ENCODE measurements at places on chromosomes 11 and 22.

DNA sequence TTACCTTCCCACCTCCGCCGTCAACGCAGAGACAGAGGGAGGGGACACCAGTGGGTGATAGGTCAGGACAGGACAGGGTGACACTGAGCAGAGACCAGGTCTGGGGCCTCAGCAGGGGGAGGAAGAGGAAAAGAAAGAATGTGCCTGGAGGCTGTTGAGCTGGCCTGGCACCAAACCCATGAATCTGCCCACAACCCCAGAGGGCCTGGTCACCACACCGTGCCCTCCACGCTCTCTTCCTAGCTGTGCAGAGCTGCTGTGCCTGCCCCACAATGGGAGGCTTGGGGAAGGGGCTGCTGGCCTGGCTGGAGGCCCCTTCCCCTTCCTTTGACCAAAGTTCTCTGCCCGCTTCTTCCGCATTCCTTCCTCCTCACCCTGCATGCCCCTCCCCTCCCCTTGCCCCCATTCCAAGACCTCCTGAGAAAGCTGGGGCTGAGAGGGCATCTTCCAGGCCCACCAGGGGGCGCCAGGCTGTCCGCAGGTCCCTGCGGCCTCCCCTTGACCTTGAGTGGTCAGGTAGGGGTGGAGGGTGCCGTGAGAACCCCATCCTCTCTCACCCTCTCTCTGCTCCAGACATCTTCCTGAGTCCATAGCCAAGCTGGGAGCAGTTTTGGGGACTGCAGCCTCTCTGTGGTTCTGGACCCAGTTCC is 11.0 kb upstream of the CACNA1I start:
- no peak for DNase-seq

DNA sequence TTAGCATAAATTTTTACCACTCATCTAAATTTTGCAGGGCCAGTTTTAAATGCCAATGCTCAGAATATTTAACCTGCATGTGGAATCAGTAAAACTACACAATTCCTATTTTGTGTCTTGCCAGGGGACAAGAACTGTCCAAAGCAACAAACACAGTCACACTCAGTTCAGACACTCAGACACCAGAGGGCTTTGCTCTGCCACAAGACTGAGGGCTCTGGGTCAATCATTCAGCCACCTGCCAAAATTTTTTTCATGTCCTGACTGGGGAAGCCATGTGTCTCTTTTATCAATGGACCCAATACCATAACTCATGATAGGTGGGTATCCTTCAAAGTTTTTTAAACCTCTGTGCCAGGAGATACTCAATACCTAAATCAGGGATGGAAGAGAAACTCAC is 304.0 kb upstream of the ANO3 start:
- DNase-seq = no peak

DNA sequence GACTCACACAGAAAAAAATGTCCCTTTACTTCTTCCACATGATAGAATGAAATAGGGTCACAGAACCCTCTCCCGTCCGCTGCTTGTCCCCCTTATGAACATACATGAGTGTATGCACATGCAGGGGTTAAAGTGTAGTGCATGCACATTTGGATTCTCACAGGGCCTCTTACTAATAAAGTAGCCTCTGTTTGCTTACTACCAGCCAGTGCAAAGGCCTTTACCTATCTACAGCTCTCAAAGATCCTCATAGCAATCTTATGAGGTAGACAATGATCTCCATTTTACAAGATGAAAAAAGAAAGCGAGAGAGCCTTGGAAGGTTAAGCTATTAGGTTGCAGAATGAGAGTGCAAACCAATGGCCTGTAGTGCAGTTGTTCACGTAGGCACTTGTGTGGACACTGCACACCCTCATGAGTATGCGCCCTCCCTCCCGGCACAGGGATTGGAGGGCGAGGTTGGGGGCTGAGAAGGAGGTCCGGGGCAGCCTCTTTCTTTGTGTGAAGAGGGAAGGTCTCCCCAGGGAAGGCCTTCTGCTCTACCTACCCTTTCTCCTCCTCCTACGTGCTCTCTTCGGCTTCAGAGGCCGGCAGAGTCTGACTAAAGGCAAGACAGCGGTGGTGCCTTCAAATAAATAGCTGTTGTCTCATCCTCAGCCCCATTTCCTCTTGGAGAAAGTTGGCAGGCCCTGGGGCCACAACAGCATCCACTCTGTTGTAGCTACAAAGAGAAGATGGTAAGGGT is 91.3 kb downstream of the CEP164 start:
- no peak for DNase-seq

DNA sequence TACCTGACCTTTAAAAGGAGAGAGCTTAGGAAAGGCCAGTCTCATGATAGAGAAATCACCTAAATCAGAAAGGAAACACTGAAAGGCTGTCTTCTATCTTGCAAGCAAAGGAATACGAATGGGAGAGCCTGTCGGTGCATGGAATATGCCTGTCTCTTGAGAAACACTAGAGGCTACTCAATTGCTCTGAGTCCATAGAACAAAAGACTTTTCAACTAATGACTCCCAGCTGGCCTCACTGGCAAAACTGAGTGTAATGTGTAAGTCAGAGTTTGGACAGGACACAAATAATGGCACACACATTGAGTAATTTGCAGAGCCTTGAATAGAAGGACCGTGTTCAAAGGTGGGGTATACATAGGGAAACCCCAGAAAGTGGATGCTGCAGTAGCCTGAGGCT is 171.0 kb upstream of the ARHGAP20 start:
- no peak for DNase-seq

DNA sequence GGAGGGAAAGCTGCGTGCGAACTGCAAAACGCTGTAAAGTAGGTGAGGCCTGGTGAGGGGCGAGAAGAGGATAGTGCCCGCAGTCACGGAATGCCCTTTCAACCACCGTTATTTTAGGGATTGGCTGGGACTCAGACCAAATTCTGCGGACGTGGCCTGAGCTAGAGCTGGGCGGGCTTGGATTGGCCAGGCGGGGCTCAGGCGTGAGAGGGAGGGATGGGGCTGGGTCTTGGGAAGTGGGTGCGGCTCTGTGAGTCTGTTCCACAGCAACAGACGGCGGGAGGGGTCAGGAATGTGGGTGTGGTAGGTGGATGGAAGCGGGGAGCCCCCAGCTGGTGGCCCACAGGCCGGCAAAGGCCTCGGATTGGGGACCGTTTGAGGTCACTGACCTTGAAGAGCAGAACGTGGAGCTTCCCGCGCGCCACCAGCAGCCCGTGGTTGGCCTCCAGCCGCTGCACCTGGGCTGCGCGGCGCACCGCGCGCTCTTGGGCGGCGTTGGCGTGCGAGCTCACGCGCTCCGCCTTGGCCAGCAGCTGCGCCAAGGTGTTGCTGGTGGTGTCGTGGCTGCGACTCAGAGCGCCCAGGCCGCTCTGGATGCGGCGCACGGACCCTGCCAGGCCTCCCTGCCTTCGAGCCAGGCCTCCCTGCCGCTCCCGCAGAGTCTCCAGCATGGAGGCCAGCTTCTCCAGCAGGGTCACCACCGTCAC is 444 bp downstream of the CAVIN3 start:
- no peak for DNase-seq

DNA sequence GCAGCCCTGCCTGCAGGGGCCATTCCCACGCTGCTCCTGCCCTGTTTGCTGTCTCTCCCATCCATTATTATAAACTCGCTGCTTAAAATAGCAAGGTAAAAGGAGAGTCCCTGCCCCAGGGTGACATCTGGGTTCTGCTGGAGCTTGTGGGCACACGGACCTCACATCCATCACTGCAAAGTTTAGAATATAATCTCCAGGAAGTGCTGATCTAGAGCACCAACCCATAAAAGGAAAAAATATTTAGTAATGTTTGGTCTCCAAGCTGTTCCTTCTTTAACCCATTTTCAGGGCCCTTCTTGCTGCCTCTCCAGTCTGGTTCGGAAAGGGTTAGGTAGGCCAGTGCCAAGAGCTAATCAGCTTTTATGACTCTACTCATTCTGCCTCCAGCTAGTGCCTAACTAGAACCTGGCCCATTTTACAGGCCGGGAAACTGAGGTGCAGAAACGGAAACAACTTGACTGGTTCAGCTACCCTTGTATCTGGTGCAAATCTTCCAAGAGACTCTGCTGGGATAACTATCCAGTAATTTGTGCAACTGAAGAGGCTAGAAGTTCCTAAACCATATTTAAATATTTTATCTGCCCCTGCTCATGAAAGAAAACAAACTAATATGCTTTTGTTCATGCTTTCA is 37.5 kb downstream of the IRAG1 start:
- no peak for DNase-seq

- no peak for DNase-seq
These were observed 54.7 kb downstream of the SMIM38 start for GRCh38 chr11:69210310-69211035.

DNA sequence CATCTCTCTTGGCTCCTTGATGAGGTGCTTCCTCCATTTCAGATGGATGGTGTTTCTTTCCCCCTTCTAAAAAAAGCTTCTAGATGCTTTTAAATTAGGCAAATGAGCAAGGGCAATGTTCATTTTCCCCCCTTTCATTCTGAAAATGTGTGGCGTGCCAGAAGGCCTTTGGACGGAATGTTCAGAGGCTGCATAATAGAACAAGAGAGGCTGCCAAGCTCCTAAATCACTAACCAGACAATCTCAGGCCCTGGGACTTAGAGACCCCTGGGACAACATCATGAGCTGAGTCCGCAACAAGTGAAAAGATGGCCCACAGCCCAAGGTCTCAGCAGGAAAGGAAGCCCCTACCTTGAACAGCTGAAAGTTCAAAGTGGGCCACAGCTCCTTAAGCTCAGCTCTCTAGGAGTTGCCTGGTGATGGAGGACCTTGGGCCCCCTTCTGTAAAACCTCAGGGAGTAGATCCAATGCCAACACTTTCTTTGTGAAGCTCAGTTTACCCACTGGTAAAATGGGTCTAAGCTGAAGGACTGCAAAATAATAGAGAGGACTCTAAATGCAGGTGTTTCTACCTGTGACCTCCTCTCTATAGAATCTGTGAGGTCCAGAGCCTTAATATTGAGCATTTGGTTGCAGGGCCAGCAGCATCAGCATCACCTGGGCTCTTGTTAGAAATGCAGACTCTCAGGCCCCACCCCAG is 144.0 kb downstream of the FBXO7 start:
- no peak for DNase-seq

DNA sequence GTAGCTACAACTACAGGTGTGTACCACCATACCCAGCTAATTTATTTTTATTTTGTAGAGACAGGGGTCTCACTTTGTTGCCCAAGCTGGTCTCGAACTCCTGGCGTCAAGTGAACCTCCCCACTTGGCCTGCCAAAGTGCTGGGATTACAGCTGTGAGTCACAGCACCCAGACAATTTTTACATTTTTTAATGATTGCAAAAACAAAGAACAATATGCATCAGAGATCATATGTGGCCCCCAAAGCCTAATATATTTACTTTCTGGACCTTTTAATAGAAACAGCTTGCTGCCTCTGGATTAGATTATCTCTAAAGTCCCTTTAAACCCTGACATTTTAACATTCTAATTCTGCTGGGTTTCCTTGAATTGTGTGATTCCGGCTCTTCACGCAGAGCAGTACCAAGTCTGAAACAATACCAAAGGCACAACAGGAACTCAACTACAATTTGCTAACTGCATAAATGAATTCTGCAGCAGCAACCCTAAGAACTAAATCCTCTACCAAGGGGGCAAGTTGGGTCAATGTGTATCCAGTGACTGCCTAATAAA is 25.0 kb downstream of the RAB30 start:
- no peak for DNase-seq

GRCh38 chr11:90536301-90536700 is 313.5 kb upstream of the CHORDC1 start:
- DNase-seq = no peak

- no peak for DNase-seq
These were observed 31.6 kb downstream of the CPT1A start for GRCh38 chr11:68810164-68810563.

- no peak for DNase-seq
These were observed 17.8 kb downstream of the CHADL start for GRCh38 chr22:41222846-41223507.

- DNase-seq = no peak
These were observed 453.5 kb downstream of the OPCML start for GRCh38 chr11:133078591-133079404.

GRCh38 chr22:20580611-20581502 is 73.4 kb downstream of the MED15 start:
- DNase-seq = no peak

- DNase-seq = peak; percentile 22
These were observed 45.6 kb downstream of the PISD start for GRCh38 chr22:31616315-31616980.

DNA sequence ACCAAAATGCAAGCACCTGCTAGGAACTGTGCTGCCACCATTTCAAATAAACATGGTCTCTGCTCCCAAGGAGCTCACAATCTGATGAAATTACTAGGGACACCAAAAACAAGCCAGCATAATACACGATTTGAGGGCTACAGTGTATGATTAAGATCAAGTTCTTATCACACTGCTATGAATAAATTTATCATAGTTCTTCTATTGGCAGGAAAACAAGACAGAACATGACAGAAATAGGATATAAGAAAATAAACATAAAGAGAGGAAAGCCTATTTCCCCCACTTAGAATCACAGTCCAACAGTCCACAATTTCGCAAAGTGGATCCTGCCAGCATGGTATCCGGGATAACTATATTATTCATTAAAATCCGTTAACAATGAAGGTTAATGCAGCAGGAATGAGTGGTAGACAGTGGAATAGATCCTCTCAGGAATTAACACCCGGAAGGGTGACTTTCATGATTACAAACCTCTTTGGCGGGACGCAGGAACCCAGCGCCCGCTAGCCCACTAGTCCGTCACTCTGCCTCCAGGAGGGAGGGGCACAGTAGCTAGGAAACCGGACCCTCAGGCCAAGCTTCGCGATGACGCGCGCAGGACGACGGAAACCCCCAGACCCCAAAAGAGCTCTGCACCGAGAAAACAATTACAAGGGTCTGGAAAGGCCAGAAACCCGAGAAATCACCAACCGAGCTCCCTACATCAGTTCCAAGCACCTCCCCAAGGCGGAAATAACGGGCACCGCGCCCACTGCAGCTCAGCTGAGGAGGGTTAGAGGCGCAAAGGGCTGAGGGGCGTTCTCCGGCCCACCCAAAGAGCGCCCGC is 607 bp downstream of the CCDC82 start:
- no peak for DNase-seq

DNA sequence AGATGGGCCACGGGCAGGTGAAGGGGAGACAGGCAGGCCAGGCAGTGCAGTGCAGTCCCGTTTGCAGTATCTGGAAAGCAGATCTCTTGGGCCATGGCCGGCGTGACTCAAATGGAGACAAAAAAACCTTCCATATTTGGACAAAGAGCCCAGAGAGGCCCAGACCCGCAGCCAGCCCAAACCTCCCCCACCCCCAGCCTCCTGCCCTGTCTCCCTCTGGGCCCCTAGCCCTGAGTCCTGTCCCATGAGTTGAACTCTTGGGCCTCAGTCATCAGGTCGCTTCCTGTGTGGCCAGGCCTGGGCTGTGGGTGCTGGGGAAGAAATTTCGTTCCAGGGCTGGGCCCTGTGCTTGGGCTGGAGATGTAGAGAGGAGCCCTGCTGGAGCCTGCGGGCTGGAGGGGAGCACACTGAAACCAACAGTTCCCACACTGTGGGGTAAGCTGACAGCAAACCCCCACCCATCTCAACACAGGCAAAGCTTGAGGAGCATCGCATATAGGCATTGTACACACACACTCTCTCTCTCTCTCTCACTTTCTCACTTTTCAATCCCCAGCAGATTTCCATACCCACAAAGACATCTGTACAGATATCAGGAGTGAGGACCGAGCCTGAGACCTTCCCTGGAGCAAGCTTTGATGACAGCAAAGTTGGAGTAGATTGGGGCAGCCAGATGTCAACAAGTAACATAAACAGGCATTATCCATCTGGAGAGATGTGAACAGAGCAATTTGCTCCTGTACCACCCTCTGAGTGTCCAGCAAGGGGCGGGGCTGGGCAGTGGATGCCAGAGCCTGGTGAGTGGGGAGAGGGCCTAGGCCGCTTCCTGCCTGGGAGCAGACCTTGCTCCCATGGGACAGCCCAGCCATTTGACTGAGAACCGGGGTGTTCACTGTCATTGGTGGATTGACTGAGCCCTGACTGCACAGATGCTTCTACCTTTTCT is 17.2 kb downstream of the ARHGEF17 start:
- DNase-seq = no peak

Measured in CD4-positive, alpha-beta T cell treated with Interleukin-21 for 1 hour (primary cell).